Hepatocyte (in vitro differentiated cells): ENCODE measurements at places on chromosomes 7 and 10. TPM values are rescaled to one million over a fixed set of nuclear protein-coding genes. Genes with fewer than 3 reads are reported as not detected.

The SFTPA2 gene
- 0.28 TPM in 1 of 2 replicates, not detected in the other for total RNA-seq

The NDUFA5 gene
- total RNA-seq: 94.9 and 104 TPM in 2 replicates

- no peak for DNase-seq
- H3K4me3 ChIP-seq: no peak overlapping the region
- H3K27me3 ChIP-seq: no peaks in the 10 kb centered on the region
- no peaks in the 10 kb centered on the region for H3K36me3 ChIP-seq
Observed at GRCh38 chr10:112634096-112634830, 187.2 kb downstream of the VTI1A start.

- no peaks in the 10 kb centered on the region for H3K36me3 ChIP-seq
- H3K27ac ChIP-seq: no peak overlapping the region
- no peak overlapping the region for H3K4me3 ChIP-seq
- DNase-seq: no peak
- no peaks in the 10 kb centered on the region for H3K27me3 ChIP-seq
Observed at GRCh38 chr7:93239824-93240223, 7.7 kb downstream of the VPS50 start.

- no peak overlapping the region for H3K4me3 ChIP-seq
- no peaks in the 10 kb centered on the region for H3K36me3 ChIP-seq
- no peaks in the 10 kb centered on the region for H3K27me3 ChIP-seq
Observed at GRCh38 chr10:125659071-125659470, 23.9 kb downstream of the TEX36 start.

DNA sequence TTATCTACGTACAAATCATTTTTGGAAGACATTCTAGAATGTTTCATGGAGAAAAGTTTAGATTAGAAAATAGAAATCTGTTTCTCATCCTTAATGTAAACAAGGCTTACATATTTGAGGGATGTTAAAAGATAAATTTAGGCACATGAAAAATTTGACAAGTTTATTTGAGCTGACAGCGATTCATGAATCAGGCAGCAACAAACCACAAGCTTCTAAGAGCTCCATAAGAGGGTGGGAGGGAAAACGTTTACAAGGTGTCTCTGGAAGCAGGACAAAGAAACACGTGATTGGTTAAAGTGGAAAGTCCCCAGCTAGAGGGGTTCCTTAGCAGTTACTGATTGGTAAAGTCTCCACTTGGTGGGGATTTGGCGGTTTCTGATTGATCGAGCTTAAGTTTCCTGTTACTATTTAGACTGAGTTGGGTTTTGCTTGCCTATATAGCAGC, 228.9 kb upstream of the PITRM1 start:
- DNase-seq: no peak
- no peaks in the 10 kb centered on the region for H3K36me3 ChIP-seq
- H3K4me3 ChIP-seq: no peak overlapping the region
- H3K4me1 ChIP-seq: no peaks in the 10 kb centered on the region
- H3K27ac ChIP-seq: no peak overlapping the region

GRCh38 chr10:103877861-103878260, 22.5 kb upstream of the SH3PXD2A start:
- no peak overlapping the region for H3K4me3 ChIP-seq
- H3K4me1 ChIP-seq: no peaks in the 10 kb centered on the region
- H3K36me3 ChIP-seq: no peaks in the 10 kb centered on the region
- no peaks in the 10 kb centered on the region for H3K27me3 ChIP-seq
- no peak for DNase-seq
- no peak overlapping the region for H3K27ac ChIP-seq

GRCh38 chr7:74183142-74183541, 9.0 kb downstream of the EIF4H start:
- no peak overlapping the region for H3K27ac ChIP-seq
- H3K27me3 ChIP-seq: no peaks in the 10 kb centered on the region
- H3K4me3 ChIP-seq: no peak overlapping the region
- H3K4me1 ChIP-seq: peaks cover 39% of the 10 kb centered on the region
- DNase-seq: no peak
- no peaks in the 10 kb centered on the region for H3K36me3 ChIP-seq

DNA sequence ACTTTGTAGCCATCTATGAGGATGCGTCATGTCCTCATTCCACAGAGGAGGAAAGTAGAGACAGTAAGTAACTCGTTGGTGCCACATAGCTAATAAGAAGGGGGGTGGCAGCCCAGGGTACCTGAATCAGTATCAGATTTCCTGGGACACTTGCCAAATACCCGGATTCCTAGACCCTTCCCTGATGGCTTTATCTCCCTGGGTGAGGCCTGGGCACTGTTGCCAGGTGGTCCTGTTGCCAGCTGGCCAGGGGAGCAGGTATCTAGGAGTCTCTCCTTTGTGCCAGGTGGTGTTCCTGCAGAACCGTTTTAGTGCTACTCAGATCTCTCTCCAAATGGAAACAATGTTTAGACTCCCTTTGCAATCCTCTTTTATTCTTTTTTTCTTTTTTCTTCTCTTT, 12.7 kb downstream of the SLC29A3 start:
- no peaks in the 10 kb centered on the region for H3K27me3 ChIP-seq
- H3K4me1 ChIP-seq: peaks cover 31% of the 10 kb centered on the region
- H3K4me3 ChIP-seq: no peak overlapping the region

DNA sequence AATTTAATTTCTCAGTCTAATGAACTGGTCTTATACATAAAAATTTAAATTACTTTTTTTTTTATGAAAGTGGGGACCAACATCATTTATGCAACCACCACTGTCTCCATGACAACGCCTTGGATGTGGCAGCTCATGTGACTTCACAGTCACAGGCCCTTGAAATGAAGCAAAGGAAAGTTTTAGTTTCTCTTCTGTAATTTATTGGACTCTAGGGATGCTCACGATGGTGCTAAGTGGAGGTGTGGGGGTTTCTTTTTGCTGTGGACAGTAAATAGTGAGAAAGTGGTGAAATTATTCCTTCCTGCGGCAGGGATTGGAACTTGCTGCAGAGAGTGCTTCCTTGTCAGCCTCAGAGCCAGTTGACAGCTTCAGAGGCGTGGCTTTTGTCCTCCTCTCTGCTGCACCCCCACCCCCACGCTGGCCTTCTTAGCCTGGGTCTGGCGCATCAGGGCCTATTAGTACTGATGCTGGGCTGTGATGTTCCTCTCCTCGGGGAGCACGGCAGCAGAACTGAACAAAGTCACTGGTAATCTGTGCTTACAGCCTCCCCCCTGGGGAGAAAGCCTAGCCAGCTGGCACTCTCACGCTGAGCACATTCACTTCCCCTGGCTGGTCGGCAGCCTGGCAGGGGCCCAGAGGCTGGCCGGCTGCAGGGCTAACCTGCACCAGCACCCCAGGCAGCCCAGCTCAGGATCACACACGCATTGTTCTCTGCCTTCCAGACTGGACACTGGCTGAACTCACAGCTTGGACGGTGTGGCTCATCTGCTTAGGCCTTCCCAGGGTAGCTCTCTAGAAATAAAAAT, 517.5 kb upstream of the GALNT17 start:
- H3K27ac ChIP-seq: no peak overlapping the region
- no peaks in the 10 kb centered on the region for H3K36me3 ChIP-seq
- DNase-seq: peak; percentile 36
- no peaks in the 10 kb centered on the region for H3K27me3 ChIP-seq
- no peak overlapping the region for H3K4me3 ChIP-seq
